ENCODE measurements at places on chromosomes 2 and 18.

- no peak for DNase-seq
These were observed 170.9 kb downstream of the BCL2 start for GRCh38 chr18:63148449-63149301.

DNA sequence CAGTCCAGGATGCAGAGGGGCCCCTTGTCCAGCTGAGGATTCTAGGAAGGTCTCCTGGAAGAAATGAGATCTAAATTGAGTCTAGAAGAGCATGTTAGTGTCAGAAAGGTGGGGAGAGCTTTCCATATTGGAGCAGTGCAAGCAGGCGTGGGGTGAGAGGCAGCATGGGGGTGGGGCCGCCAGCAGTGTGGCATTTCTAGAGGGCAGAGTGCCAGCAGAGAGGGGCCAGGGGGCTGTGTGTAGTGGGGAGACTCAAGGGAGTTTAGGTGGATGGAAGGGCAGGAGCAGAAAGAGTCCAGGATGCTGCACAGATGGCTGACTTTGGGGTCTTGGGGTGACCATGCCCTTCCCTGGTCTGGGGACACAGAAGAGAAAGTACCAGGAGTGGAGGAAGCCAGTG, 2.1 kb downstream of the VIL1 start:
- DNase-seq: no peak

DNA sequence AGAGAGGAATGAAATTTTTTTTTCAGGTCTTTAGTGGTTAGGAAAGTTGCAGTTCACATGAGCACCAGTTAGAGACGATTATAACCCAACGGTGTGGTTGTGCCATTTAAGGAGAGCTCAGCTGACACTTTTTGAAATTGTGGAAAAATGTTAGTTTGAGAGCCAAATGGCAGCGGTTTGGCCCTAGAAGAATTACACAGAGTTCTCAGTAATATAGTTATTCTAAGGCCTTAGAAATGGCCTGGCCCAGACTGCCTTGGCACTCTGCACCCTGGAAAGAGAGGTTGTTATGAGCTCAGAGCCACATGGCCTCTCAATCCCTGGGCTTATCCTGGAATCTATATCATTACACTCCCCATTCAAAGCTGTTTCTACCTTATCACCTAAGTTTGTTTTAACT, 117.4 kb downstream of the RHBDD1 start:
- DNase-seq: no peak

DNA sequence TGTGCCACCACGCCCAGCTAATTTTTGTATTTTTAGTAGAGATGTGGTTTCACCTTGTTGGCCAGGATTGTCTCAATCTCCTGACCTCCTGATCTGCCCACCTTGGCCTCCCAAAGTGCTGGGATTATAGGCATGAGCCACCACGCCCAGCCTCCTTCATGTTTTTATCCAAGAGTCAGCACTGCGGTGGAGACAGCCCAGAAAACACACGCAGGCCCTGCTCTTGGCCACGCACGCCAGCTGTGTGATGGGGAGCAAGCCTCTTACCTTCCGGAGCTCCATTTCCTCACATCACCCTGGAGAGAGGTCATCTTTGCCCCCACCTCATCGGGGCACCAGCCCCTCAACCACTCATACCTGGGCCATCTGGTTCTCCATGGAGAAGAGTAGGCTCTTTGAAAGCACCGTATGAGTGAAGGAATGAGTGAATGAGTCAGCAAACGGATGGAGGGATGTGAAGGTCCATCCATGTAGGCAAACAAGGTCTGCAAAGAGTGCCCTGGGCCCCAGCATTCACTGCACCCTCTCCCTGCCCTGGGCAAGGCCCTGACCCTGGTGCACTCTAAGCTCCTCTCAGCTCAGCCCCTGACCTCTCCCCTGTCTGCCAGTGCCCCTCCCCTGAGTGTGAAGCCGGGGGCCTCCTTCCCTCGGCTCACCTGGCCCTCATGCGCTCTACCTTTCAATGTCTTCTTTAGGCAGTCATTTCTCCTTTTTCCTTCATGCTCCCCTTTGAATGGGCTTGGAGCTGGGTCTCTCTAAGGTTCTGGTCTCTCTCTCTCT, 7.4 kb downstream of the GYPC start:
- no peak for DNase-seq

- DNase-seq: no peak
These were observed 193.5 kb upstream of the EPC2 start for GRCh38 chr2:148451046-148451445.

- DNase-seq: no peak
These were observed 103.7 kb downstream of the NCK2 start for GRCh38 chr2:105848367-105848766.

GRCh38 chr18:9905401-9905922, 8.4 kb upstream of the VAPA start:
- DNase-seq: no peak

DNA sequence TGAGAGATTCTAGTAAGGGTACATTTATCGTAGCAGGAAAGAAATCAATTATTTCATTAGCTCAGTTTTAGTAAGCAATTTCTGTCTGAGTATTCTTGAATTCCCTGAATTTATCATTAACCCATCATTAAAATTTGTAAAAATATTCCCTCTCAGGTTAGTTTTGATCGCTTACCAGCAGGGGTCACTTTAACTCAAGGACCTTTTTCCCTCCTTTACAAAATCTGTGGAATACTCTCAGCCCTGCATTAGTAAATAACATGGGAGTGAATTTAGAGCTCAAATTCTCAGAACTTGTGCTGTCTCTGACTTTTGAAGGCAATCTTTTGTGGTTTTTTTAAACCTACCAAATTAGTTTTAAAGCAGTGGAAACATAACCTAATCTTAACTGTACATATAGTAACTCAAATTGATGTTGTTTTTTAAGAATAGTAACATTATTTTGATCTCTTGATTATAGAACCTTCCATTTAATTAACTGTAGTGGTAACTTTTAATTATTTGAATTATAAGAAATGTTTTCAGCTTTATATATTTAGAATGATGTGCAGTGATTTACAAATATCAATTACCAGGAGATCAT, 97.2 kb downstream of the AGPS start:
- DNase-seq: peak; percentile 10

All from pulmonary artery endothelial cell (primary cell).